Cardiac fibroblast (primary cell): ENCODE measurements at places on chromosomes 5 and 9.

DNA sequence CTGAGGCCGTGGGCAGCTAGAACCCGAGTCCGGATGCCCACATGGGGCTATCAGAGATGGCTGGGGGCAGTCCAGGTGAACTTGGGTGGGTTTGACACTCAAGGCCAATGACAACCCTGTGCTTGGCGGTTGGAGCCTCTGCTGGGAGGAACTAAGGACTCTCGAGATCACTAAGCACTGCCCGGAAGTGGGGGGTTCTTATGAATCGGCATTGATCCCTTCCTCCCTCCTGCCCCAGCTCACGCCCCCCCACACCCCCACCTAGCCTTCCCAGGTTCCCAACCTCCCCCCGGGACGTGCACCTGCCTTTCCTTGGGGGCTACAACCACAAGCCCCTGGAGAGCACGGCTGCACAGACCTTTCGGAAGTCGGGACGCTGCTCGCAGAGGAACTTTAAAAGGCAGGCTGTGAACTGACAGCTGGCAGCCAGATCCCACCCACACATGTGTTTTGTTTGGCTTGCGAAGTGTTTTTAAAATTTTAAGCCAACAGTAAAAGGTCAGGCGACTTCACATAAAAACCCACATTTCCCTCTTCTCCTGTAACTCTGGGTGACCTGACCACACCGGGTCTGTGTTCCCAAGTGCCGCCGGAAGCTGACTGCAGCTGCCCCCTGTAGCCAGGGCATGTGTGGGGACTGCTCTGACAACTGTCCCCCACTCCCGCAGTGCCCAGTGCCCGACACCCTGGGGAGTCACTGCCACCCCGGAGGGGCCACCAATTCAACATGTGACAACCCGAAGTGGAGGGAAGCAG lies 5.1 kb upstream of the RALGDS start:
- peak; percentile 57 for DNase-seq

DNA sequence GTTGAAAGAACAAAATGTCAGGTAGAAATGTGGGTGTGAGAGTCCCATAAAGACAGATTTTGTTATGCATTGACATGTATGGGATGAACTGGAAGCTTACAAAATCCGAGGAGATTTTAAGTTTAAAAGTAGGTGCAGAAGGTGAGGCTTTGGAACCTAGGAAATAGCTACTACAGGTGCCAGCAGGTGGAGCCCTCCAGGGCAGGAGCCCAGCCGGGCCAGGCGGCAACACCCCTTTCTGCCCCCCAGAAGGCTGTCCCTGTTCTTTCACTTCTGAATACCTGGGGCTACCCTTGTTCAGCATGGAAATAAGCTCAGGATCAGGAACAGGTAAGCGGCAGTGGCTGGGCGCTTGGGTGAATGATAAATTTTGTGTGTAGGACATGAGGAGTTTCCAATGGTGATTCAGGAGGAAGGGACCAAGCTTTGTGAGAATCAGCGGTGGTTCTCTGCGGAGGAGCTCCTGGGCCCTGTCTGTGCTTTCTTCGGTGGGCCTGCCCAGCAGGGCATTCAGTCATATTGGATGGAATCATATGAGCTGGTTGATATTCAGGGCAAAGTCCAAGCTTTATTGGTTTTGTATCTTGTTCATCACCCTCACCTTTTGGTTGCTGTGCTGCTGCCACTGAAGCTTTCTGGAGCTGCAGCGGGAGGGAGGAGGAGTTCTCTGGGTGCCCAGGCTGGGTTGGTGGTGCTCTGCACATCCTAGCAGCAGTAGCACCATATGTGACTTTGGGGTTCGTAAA lies 12.3 kb downstream of the PCBD2 start:
- no peak for DNase-seq

DNA sequence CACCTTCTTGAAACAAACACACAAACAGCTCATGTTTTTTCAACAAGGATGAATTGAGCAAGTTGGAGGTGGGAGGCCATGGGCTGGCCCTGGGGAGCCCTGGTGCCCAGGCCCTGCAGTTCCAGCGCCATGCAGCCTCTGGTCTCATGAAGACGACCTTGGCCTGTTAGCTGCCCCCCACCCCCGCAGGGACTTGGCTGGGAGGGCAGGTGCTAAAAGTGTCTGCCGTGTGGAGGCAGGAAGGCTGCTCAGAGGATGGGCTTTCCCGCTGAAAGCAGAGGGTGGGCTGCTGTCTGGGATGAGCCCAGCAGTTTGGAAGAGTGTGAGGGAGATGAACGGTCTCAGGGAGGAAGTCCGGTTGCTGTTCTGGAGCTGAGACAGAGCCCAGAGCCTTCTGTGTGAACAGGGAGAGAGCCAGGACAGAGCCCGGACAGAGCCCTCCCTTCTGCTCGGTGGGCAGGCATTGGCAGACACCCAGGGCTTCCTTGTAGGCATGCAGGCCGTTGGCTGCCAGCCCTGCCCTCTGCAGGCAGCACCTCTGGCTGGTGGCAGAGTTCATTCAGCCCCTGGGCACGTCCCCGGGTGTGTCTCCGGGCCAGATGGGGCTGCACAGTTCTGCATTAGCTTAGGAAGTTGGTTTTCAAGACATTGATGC lies 18.7 kb downstream of the ROPN1L start:
- DNase-seq = no peak

DNA sequence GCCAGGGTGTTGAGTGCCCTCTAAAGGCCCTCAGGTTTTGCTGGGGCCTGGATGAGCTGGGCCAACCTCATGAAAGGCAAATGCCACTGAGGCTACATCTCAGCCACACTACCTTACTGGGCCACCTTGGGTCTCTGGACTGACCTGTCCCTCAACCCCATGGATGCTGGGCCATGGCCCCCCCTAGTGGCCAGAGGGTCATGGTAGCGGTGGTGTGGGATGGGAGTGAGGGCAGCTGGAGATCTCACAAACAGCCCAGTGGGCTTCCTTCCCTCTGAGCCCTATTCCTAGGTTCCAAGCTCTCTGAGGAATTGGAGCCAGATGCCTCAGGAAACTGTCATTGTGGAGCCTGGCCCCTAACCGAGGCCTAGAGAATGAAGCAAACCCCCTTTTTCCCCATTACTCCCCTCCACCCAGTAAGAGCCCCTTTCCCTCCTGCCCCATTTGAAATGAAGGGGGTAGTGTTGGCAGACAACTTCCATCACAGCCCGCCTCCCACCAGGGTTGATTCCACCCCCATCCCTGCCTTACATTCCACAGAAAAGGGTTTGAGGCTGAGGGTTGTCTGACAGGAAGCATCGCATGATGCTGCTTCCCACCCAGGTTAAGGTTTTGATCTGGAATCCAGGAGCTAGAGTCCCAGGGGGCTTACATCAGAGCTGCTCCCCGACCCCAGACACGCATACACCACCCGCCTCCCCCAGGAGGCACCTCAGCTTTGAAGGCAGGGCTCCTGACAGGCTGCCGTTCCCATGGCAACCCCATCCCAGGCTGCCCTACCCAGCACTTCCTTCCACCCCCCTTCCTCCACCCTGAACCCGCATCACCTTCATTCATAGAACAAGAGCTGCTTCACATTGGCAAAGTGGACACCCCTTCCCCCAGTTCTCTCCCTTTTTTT lies 63.9 kb downstream of the PCDH1 start:
- peak; percentile 35 for DNase-seq

GRCh38 chr5:71483355-71483754 lies 27.9 kb downstream of the BDP1 start:
- DNase-seq = peak; percentile 49

DNA sequence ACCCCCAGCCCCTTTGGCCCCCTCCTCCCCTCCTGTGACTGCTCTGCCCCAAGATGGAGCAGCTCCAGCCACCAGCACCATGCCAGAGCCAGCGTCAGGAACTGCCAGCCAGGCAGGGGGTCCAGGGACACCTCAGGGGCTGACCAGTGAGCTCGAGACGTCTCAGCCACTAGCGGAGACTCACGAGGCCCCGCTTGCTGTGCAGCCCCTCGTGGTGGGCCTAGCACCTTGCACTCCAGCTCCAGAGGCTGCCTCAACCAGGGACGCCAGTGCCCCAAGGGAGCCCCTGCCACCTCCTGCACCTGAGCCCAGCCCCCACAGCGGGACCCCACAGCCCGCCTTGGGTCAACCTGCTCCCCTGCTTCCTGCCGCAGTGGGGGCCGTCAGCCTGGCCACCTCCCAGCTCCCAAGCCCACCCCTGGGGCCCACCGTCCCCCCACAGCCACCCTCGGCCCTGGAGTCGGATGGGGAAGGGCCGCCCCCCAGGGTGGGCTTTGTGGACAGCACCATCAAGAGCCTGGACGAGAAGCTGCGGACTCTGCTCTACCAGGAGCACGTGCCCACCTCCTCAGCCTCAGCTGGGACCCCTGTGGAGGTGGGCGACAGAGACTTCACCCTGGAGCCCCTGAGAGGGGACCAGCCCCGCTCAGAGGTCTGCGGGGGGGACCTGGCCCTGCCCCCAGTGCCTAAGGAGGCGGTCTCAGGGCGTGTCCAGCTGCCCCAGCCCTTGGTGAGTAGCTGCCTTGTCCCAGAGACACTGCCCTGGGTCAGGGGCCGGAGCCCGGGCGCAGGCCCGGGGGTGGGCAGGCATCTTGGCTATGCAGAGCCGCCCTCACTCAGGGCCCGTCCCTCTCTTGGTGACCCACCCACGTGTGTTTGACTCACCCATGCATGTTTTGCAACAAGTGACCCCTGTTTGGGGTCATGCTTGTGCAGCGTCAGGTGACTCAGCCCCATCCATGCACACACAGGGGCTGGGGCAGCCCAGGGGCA lies 105.2 kb downstream of the WNK2 start:
- peak; percentile 48 for DNase-seq

GRCh38 chr5:163571744-163572143 lies 66.3 kb downstream of the MAT2B start:
- peak; percentile 88 for DNase-seq

DNA sequence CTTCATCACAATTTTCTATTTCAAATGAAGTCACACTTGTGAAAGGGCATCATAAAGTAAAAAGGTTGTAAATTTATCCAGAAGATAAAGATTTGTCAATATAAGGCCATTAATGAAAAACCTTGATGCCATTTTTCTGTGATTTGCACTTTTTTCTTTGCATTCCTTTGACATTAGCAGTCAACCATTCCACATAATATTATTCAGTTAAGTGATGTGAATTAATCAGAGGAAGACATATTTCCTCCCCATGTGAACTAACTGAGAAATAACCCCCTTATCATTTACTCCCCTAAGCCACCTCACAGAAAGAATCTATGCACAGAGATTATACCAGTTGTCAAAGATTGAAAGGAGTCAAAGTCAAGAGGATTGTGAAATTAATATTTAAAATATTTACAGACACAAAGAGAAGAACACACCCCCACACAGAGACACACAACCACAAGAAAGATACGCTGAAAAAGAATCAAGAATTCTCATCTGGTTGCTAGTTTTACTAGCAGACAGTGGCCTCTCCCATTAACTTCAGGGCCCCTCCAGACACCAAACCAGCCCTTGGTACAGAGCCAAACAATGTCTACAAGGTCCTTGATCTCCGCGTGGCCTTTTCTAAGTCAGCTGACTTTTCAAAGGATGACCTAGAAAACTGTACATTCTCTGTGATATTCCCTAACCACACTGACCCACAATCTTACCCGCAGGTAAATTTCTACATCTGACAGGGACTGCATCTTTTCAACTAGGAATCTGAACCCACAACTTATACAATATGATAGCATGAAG lies 29.5 kb downstream of the GNAQ start:
- DNase-seq = peak; percentile 20

DNA sequence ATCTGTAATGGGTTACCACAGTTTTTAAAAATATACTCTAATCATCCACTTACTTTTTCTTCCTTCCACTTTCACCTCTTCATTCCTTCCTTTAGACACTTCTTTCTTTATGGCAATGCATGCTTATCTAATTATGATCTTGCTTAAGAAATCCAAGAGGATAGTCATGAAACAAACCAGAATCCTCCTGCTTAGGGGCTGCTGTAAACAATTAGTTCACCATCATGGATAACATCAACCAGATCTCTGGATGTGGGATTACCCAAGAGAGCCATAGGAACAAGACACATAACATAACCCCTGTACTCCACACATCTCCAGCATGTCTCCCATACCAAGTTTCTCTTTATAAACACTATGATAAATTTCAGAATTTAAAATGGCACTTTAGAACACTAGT lies 713.4 kb upstream of the PTPRD start:
- DNase-seq = no peak

GRCh38 chr5:3825531-3826451 lies 230.2 kb downstream of the IRX1 start:
- DNase-seq = no peak

GRCh38 chr5:113283558-113283957 lies 151.2 kb downstream of the TSSK1B start:
- no peak for DNase-seq

- no peak for DNase-seq
Observed at GRCh38 chr9:110187126-110187525, 20.8 kb downstream of the C9orf152 start.

- DNase-seq = no peak
Observed at GRCh38 chr9:104286187-104286586, 192.1 kb downstream of the SMC2 start.

- no peak for DNase-seq
Observed at GRCh38 chr5:32308946-32309345, 3.8 kb downstream of the MTMR12 start.

DNA sequence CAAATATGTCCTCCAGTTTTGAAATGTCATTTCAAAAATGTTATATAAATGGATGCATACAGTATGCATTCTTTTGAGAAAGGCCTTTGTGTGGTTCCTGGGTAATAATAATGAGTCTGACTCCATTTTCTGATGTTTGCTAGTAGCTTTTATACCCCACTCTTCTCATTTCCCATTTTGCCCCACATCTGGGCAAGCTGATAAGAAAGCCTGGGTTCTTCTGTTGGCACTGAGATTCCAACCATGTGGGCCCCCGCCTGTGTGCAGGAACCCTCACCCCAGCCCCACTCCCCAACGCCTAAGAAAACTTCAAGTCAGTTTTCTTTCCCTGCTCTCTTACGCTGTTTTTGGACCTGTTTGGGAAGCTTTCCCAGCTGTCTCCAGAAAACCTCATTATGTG lies 89.4 kb downstream of the SNX18 start:
- no peak for DNase-seq

DNA sequence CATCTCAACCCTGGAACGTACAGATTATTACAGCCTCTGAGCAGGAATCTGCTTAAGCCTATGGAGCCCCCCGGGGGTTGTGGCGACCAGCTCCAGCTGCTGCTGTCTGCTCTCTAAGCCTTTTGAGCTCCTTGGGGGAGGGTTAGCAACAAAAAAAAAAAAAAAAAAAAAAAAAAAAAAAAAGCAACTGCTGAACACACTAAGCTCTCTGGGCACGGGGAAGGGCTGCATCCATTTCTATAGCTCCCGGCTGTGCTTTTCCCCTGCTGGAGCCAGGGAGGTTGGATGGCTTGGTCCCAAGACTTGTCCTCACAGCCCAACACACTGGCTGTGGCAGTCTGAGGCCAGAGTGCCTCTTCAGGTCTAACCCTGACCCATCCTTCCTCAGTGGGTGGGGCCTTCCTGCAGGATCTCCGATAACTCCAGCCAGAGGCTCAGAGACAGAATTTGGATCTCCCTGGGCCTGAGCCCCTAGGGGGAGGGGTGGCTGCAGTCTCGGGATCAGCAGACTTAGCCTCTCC lies 82.1 kb downstream of the FBN2 start:
- no peak for DNase-seq
